Stimulated activated CD4-positive, alpha-beta T cell treated with anti-CD3 and anti-CD28 coated beads, TNF-alpha, amount 100 ng/mL, for 1 hour (primary cell): ENCODE measurements at places on chromosomes 7 and 10.

GRCh38 chr7:44827567-44827966, 20.3 kb downstream of the H2AZ2 start:
- DNase-seq: no peak

- no peak for DNase-seq
Measured at GRCh38 chr7:69187824-69188333, 410.4 kb upstream of the AUTS2 start.

DNA sequence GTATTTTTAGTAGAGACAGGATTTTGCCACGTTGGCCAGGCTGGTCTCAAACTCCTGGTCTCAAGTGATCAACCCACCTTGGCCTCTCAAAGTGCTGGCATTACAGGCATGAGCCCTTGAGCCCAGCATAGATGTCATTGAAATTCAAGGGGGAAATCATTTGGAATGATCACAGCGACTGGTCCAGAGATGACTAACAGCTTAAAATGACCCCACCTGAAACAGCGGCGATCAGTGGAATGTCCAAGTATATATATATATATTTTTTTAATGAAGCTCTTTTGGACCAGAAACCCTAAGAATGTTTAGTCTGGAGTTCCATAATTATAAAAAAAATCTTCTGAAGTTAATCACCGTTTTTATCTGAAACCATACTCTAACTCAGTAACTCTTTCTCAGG, 12.5 kb upstream of the AKR1E2 start:
- no peak for DNase-seq

GRCh38 chr10:118800920-118801319, 46.1 kb upstream of the CACUL1 start:
- DNase-seq: no peak

DNA sequence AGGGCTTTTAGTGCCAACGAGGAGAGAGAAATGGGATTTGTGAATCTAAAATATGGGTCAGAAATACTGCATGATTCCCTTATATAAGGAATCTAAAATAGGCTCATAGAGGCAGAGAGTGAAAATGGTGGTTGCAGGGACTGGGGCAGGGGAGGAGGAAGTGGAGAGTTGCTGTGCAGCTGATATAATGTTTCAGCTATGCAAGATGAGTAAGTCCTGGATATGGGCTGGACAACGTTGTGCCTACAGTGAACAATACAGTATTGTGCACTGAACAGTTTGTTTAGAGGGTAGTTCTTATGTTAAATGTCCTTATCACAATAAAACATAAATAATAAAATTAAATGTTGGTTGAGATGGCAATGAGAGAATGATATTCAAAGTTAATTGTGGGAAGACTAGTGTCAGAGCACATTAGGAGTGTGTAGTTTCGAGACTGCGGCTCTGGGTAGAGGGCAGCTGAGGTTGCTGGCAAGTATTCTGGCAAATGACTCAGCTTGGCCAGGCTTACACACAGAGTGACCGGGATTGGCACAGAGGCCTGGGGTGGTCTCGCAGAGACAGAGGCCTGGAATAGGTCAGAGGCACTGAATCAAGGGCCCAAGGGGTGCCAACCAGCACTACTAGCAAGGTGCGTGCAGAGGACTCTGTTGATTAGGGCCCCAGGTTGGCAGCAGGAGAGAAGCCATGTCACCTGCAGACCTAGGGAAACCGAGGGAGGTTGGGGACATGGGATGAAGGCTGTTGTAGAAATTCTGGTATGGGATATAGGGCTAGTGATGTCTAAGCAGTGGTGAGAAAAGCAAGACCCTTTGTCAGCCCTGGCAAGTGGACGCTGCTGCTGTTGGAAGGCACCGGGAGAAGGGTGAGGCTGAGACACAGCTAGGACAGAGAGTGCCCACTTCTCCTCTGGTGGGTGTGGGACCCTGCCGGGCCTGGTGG, 2.8 kb upstream of the DEPP1 start:
- no peak for DNase-seq

- no peak for DNase-seq
Measured at GRCh38 chr7:133364959-133365690, 112.2 kb downstream of the EXOC4 start.

DNA sequence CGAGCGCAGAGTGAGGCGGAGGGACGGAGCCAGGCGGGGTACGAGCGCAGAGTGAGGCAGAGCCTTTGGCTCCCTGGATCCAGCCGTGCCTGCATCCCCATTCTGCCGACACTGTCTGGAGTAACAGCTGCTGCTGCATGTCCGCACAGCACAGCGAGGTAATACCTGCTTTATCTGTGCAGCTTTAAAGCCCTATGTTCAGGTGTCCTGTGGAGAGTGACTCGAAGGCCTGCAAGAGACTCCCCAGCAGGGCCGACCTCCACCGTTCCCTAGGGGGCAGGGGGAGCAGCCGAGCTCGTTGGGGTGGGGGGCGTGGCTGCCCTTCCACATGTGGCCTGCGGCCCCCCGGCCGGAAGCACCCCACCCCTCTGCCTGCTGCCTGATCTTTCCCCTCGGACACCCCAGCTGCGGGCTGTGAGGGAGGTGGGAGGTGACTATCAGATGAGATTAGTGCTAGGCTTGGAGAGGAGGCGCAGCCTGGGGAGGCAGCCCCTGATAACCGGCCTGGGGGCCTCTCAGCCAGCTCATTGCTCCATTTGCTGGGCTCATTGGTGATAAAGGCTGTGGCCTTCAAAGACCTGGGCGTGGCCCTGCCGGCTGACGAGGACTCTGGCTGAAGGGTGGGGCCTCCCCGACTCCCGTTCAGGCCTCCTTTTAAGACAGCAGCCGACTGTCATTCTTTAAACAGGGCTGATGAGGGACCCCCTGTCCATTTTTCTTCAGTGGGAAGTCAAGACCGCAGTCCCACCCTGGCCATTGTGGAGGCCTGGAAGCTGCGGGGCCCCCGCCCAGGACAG, 8.0 kb downstream of the VENTX start:
- DNase-seq: no peak

DNA sequence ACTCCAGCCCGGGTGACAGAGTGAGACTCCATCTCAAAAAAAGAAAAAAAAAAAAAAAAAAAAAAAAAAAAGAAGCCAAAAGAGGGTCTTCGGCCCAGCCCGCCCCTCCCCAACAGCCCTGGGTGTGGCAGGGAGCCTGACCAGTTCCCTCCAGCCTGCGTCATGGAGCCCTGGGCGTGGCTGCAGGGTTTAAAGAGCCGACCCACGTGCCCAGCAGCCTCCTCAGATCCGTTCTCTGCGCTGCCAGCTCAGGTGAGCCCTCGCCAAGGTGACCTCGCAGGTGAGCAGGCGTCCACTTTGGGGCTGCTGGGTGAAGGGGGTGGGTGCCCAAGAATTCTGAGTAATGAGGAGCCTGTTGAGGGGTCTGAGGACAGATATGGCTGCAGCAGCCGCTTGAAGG, at the start of gene FXYD4:
Gene FXYD4 (plus strand): TSS at position 219 of the 400 bp plus-strand sequence. CDS start 2,111 bp downstream, outside the sequence.
- DNase-seq: no peak

GRCh38 chr10:78656417-78657162, 412.2 kb upstream of the ZMIZ1 start:
- DNase-seq: no peak

DNA sequence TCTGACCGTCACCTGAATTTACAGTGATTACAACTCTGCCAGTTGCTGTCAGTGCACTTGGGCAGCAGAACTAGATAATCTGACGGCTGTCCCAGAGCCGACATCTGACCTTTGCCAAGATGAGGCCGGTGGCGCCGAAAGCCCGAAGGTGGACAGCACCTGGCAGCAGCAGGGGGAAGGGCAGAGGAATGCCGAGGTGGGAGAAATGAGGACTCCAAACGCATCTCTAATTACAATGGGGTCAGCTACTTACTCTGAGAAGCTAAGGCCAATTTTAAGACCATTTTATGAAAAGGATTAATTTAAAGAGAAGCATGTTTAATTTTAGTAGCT, 33.8 kb downstream of the TRIM8 start:
- no peak for DNase-seq

DNA sequence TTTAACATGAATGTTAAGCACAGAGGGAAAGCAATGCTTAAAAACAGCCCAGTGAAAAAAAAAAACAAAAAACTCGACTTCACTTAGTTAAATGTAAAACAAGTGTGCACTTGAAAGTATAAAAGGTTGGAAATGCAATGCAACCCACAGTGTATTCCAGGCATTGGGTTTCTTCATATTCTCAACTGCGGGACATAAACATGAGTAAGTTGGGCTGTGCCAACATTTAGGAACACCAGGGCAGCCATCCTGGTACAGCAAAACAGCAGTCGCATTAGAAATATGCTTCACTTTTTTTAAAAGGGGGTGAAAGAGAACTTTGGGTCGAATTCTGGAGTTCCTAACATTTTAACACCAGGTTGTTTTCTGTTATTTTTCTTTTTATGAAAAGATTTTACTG, 937 bp downstream of the STEAP1 start:
- no peak for DNase-seq

- DNase-seq: no peak
Measured at GRCh38 chr10:24503461-24504320, 220.0 kb downstream of the ARHGAP21 start.

GRCh38 chr7:97015279-97015678, 9.4 kb downstream of the DLX5 start:
- no peak for DNase-seq
